HFFc6 (cell line): ENCODE measurements at places on chromosomes 4 and X. TPM values are rescaled to one million over a fixed set of nuclear protein-coding genes. Genes with fewer than 3 reads are reported as not detected.
A peak's percentile ranks its signal among the peaks of the same experiment; 100 is the strongest.

- peak overlapping the region; percentile 86 for H3K27ac ChIP-seq
- DNase-seq: peak; percentile 52
- H3K4me3 ChIP-seq: peak overlapping the region; percentile 64
- H3K27me3 ChIP-seq: no peaks in the 10 kb centered on the region; the same call in 1 of the 2 replicates
- peaks cover 9% of the 10 kb centered on the region; the same call in 1 of the 2 replicates for H3K36me3 ChIP-seq
- H3K4me1 ChIP-seq: peaks cover 40% of the 10 kb centered on the region
These were observed 137.0 kb downstream of the AMMECR1 start for GRCh38 chrX:110180928-110181310.

MAGEA10 gene
- total RNA-seq: not detected in 3 replicates

- no peak overlapping the region for H3K27ac ChIP-seq
- H3K36me3 ChIP-seq: no peaks in the 10 kb centered on the region
- H3K27me3 ChIP-seq: no peaks in the 10 kb centered on the region
- no peak overlapping the region for H3K4me3 ChIP-seq
These were observed 21.9 kb upstream of the CCSER1 start for GRCh38 chr4:90105274-90105673.

DNA sequence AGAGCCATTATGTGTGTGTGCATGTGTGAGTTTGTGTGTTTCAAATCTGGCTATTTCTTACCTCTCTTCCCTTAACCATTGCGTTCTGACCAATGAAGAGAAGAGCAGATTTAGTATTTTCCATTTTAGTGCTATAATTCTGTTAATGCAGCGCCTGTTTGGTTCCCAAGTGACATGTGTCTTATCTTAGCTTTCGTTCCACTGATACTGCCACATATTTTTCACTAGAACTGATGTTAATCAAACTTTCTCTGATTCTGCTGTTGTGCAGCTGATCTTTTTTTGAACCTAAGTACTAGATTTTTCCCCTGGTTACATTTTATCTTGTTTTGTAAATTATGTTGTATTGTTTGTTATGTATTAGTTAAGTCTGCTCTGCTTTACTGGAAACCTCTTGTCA, 152.9 kb upstream of the MID1 start:
- DNase-seq: no peak
- no peak overlapping the region for H3K4me3 ChIP-seq
- H3K27ac ChIP-seq: no peak overlapping the region
- H3K27me3 ChIP-seq: no peaks in the 10 kb centered on the region

DNA sequence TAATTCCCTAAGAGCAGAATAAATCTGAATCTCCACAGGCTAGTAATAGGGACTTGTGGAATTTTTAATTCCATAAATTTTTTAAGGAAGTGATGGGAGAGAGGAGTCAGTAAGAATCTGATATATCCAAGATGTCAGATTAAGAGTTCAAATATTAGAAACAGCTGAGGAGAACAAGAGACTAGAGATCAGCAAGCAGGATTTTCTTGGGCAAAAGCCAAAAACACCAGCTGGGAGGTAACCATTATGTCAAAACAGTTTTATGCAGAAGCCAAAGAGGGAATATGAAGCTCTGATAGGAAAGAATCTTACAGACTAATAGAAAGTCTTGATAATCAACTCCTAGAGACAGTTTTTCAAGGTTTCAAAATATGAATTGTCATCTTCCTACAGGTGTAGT, 72.2 kb upstream of the RBPJ start:
- no peak for DNase-seq
- H3K4me1 ChIP-seq: peaks cover 6% of the 10 kb centered on the region; the same call in 1 of the 2 replicates
- H3K4me3 ChIP-seq: no peak overlapping the region
- no peaks in the 10 kb centered on the region; the same call in 1 of the 2 replicates for H3K27me3 ChIP-seq

INPP4B gene
- 35.6 to 48.9 TPM (median 42.6 TPM) in 3 replicates for total RNA-seq

ARMCX4 gene
- total RNA-seq: 12.7 to 13.3 TPM (median 13.2 TPM) in 3 replicates

OSTC gene
- total RNA-seq: 187 to 256 TPM (median 218 TPM) in 3 replicates

BBS12 gene
- 2.4 to 3.0 TPM (median 2.6 TPM) in 3 replicates for total RNA-seq

- no peak overlapping the region for H3K4me3 ChIP-seq
- peaks cover 24% of the 10 kb centered on the region for H3K4me1 ChIP-seq
- H3K27ac ChIP-seq: no peak overlapping the region
These were observed 27.9 kb downstream of the CCDC149 start for GRCh38 chr4:24884902-24885301.

DNA sequence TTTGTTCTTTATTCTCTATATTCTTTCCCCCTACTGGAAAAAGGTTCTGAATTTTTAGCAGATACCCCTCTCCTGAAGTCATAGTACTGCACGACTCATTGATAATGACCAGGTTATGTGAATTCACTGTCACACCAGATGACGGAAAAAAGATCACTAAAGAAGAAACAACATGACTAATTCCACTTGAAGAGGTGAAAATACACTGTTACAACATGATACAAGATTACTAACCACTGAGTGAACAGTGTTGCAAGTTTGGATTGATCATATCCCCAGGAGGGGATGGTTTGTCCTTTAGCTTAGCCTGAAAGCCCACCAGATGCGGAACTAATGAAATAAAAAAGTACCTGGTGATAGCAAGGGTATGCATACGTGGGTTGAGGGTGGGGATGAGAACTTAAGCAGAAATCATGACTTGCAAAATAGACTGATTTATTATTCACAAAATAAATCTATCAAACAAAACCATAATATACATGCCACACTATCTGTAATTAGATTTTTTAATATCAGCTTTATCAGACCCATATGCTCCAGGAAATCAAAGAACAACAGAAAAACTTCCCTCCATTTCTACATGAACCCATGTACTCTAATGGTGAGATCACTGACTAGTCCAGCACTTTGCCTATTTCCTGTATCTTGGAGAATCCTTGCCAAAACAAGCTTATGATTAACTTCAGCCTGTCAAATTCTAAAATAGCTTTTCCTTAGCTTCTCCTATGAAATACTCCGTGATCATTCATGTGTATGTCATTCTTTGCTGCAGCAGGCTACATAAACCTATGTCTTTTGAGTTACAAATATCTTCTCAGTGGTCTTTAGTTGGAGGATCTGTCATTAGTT, 257.4 kb upstream of the AGA start:
- DNase-seq: peak; percentile 16
- H3K4me3 ChIP-seq: no peak overlapping the region
- H3K27me3 ChIP-seq: peaks cover 1% of the 10 kb centered on the region
- peaks cover 23% of the 10 kb centered on the region for H3K4me1 ChIP-seq
- H3K27ac ChIP-seq: no peak overlapping the region

DNA sequence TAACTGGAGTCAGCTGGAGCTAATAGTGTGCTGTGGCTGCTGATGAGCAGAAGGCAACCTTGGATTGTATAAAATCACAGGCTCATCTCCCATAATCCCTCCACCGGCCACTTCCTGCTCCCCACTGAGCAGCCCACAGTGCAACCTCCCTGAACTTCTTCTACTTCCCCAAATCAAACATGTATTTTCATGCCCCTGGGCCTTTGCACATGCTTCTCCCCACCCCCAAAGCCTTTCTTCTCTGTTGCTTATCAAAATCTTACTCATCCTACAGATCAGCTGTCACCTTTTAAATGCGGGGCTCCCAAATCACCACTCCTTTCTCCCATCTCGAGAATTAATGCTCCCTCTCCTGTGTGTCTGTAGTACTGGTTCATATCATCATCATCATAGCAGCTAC, 35.8 kb downstream of the RHOH start:
- H3K4me3 ChIP-seq: no peak overlapping the region
- H3K36me3 ChIP-seq: no peaks in the 10 kb centered on the region
- H3K27me3 ChIP-seq: peaks cover 22% of the 10 kb centered on the region
- no peaks in the 10 kb centered on the region for H3K4me1 ChIP-seq
- DNase-seq: no peak
- H3K27ac ChIP-seq: no peak overlapping the region

DNA sequence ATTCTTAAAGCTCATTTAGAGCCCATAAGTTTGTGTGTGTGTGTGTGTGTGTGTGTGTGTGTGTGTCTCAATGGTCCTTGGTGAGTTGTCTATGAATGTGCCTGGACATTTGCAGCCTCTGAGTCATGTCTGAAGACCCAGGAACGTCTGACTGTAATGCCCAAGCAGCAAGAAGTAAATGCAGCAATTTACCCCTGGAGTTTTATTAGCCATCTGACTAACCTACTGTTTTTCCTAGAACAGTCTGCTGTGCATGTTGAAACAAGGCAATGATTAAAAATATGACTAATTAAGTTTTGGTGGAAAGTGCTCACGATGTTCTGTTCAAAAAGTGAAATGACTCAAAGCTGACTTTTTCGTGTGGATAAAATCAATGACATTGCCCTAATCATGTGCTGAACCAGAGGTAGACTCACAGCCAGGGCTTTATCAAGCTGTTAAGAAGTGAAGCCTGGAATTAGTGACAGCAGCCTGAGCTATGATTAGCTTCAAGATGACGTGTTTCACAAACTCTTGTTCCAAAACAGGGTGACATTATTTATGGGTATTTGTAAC, 201.6 kb downstream of the CPE start:
- no peaks in the 10 kb centered on the region; the same call in 1 of the 2 replicates for H3K27me3 ChIP-seq
- no peaks in the 10 kb centered on the region for H3K36me3 ChIP-seq
- no peak overlapping the region for H3K27ac ChIP-seq

L1CAM gene
- 13.3 to 79.5 TPM (median 55.7 TPM) in 3 replicates for total RNA-seq

GRCh38 chrX:9644335-9644734, 121.3 kb downstream of the GPR143 start:
- no peak overlapping the region for H3K4me3 ChIP-seq
- no peak for DNase-seq
- peaks cover 13% of the 10 kb centered on the region; the same call in 1 of the 2 replicates for H3K4me1 ChIP-seq
- no peak overlapping the region for H3K27ac ChIP-seq

DNA sequence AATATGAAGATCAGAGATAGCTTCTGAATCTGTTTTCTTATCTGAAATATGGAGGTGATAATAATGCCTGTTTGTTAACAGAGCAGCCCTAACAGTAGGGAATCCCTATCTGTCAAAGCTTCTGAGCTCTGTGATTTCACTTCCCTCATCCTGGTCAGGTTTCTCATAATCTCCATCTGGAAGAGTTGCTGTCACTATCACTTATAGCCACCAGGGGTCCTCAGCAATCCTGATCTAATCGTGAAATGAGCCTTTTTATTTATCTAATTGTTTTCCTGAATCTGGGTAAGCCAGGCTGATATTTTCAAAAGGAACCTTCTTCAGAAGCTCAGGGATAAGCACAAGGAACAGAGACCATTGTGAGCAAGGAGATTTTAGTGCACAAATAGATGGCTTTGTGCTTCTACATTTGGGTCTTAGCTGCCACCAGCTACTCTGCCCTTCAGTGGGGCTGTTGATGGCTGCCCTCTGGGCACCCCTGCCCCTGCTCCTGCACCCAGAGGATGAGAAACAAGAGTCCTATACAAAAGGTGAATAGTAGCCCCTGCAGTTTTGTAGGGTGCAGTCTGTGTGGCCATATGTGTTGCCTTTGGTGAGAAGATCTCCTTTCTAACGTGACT, 196.4 kb upstream of the RADX start:
- no peak overlapping the region for H3K4me3 ChIP-seq
- no peak overlapping the region for H3K27ac ChIP-seq
- H3K27me3 ChIP-seq: no peaks in the 10 kb centered on the region
- H3K4me1 ChIP-seq: no peaks in the 10 kb centered on the region
- no peaks in the 10 kb centered on the region for H3K36me3 ChIP-seq

C4orf51 gene
- not detected in 2 replicates for total RNA-seq

DNA sequence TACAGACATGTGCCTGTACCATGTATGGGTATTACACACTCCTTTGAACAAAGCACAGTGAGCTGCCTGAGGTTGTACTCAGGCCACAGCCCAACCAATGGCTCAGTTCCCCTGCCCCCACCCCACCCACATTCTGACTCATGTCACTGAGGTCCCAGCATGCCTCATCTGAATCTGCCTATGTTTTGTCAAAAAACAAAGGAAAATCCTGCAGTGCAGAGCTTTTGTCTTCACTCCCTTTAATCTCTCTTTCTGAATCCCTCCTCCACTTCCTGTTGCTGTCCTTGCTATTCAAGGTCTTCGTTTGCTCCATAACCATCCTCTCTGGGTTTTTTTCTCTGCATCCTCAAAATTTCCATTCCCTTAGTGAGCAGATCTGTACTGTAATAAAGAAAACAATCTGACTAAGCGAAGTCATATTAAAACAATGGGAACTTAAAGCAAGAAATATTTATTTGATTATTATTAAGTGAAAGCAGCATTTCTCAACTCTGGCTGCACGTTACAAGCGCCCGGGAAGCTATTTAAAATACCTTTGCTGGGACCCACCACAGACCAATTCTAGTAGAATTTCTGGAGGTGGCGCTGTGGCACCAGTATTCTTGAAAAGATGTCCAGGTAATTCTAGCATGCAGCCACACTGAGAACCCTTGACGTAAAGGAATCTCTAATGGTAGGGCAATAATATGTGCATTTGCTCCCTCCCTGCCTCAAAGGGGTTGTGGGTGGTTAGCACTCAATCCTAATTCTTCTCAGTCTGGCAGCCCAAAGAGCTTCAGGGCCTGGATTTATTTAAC, 8.7 kb downstream of the GUCY2F start:
- peaks cover 12% of the 10 kb centered on the region for H3K4me1 ChIP-seq
- no peaks in the 10 kb centered on the region for H3K36me3 ChIP-seq
- H3K4me3 ChIP-seq: peak overlapping the region; percentile 67

UGT8 gene
- not detected in 3 replicates for total RNA-seq

DNA sequence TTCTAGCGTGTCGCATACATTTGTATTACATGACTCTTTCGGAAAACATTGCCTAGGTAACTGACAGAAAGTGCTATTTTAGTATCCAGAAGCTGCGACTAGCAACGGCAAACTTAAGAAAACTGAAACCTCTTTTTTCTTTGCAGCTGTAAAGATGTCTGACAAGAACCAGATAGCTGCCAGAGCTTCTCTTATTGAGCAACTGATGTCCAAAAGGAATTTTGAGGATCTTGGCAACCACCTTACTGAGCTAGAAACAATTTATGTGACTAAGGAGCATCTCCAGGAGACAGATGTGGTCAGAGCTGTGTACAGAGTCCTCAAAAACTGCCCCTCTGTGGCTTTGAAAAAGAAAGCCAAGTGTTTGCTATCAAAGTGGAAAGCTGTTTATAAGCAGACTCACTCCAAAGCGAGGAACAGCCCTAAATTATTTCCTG, 9.4 kb downstream of the TCEANC start:
- H3K27ac ChIP-seq: peak overlapping the region; percentile 29
- peaks cover 37% of the 10 kb centered on the region for H3K4me1 ChIP-seq
- DNase-seq: peak; percentile 59
- H3K27me3 ChIP-seq: no peaks in the 10 kb centered on the region

GRCh38 chr4:139025841-139026240, 10.3 kb downstream of the NOCT start:
- no peak overlapping the region for H3K4me3 ChIP-seq
- peak overlapping the region; percentile 62; the same call in 1 of the 2 replicates for H3K27ac ChIP-seq
- peaks cover 6% of the 10 kb centered on the region for H3K36me3 ChIP-seq
- H3K27me3 ChIP-seq: peaks cover 2% of the 10 kb centered on the region; the same call in 1 of the 2 replicates

DCLK2 gene
- total RNA-seq: 37.0 to 48.4 TPM (median 37.4 TPM) in 3 replicates

- H3K27ac ChIP-seq: no peak overlapping the region
- no peaks in the 10 kb centered on the region for H3K27me3 ChIP-seq
- 0 out of 2 replicates have a peak, but pooled peaks cover 4% of the 10 kb centered on the region for H3K36me3 ChIP-seq
- DNase-seq: no peak
- H3K4me1 ChIP-seq: peaks cover 22% of the 10 kb centered on the region
These were observed 133.8 kb downstream of the AFF1 start for GRCh38 chr4:87068583-87069021.

- no peak overlapping the region for H3K4me3 ChIP-seq
- H3K27me3 ChIP-seq: no peaks in the 10 kb centered on the region
- H3K27ac ChIP-seq: no peak overlapping the region
- no peaks in the 10 kb centered on the region for H3K4me1 ChIP-seq
These were observed 24.2 kb downstream of the CNKSR2 start for GRCh38 chrX:21398426-21398825.
